ENCODE measurements at places on chromosomes 16 and 17.

DNA sequence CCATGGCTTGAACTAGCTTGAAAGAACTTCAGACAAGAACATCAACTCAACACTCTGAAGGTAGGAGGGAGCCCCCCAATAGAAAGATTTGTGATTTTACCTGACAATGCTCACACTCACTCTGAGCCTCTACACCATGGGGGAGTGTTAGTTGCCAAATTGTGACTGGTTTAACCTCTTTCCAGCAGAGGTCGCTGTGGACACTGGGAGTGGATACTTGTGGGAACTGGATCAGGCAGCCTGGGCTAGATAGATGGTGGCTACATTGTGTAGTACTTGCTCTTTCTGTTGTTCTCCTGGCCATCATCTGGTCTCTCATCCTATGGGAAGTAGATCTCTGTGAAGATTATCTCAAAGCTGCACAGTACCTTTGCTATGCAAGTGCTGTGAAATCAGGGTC lies 2.9 kb downstream of the SMPD3 start:
- DNase-seq = peak; percentile 37

- DNase-seq = no peak
These were observed 18.3 kb downstream of the NUP93 start for GRCh38 chr16:56748191-56748590.

GRCh38 chr17:42184713-42185620 lies at the start of gene HCRT:
TSS of gene HCRT (minus strand) at chr17:42185452. CDS start at chr17:42185365, 87 bp downstream.
- no peak for DNase-seq

GRCh38 chr17:63706336-63707082 lies 6.6 kb upstream of the LIMD2 start:
- no peak for DNase-seq

DNA sequence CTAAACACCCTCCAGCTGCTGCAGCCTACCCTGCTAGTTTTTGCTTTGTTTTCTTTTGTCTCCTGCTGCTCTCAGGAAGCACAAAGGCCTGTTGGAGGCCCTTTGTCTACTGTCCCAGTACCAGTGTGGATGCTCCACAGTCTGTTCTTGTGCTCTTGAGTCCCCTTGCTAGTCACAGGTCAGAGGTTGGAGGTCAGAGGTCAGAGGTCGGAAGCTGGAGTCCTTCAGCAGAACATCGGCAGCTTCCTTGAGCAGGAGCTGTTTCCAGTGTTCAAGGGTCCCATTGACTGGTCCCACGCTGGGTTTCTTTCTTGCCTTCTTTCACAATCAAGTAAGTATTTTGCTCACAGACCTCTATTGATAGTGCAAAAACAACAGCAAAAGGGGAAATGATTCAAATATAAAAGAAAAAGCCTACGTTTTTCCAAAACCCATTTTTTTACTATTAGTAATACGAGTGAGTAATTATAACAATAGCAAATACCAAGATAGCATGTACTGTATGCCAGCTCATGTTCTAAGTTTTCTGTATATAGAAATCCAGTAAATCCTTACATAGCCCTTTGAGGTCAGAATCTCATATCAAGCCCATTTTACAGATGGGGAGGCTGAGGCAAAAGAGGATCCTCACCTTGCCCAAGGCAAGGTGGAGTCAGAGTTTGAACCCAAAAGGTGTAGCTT lies 10.9 kb upstream of the IL34 start:
- DNase-seq = no peak

All from GM12892 (cell line).